Activated CD8-positive, alpha-beta T cell treated with anti-CD3 and anti-CD28 coated beads, Interleukin-2, amount 10 ng/mL, durations not matched to agents 7 days and 5 days (primary cell): ENCODE measurements at places on chromosomes 12 and 14.

DNA sequence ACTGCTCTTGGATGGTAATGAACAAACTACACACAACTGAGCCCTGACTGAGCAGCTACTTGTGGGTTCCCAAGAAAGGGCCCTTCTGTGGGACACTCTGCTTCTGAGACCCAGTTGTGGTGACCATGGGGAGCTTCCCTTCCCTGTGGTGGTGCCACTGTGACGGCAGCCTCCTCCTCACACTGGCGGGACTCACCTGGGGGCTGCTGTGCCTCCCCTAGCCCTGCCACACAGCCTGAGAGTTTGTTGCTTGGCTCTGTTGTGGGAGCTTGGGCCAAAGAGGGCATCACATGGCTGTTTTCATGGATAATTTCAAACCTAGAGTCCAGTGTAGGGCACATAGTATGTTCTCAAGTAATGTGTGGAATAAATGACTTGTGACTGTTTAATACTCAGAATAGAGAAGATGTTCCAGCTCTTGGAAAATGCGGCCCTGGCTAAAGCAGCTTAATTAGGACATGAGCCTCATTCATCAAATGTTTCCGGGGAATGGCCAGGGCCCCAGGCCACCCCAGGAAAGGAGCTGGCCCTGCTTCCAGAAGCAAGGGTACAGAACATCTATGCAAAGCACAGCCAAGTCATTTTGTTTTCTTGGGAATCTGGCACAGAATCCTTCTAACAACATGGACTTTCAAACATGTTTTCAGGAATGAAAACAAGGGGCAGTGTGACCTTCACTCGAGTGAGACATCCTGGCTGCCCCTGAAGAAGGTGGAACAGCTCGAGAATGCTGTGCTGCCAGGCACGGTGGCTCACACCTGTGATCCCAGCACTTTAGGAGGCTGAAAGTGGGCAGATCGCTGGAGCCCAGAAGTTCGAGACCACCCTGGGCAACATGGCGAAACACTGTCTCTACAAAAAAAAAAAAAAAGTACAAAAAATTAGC is 21.2 kb downstream of the ZFYVE21 start:
- no peak overlapping the region for H3K4me3 ChIP-seq
- no peaks in the 10 kb centered on the region for H3K27me3 ChIP-seq
- DNase-seq = no peak
- no peaks in the 10 kb centered on the region for H3K4me1 ChIP-seq
- no peak overlapping the region for H3K27ac ChIP-seq

DNA sequence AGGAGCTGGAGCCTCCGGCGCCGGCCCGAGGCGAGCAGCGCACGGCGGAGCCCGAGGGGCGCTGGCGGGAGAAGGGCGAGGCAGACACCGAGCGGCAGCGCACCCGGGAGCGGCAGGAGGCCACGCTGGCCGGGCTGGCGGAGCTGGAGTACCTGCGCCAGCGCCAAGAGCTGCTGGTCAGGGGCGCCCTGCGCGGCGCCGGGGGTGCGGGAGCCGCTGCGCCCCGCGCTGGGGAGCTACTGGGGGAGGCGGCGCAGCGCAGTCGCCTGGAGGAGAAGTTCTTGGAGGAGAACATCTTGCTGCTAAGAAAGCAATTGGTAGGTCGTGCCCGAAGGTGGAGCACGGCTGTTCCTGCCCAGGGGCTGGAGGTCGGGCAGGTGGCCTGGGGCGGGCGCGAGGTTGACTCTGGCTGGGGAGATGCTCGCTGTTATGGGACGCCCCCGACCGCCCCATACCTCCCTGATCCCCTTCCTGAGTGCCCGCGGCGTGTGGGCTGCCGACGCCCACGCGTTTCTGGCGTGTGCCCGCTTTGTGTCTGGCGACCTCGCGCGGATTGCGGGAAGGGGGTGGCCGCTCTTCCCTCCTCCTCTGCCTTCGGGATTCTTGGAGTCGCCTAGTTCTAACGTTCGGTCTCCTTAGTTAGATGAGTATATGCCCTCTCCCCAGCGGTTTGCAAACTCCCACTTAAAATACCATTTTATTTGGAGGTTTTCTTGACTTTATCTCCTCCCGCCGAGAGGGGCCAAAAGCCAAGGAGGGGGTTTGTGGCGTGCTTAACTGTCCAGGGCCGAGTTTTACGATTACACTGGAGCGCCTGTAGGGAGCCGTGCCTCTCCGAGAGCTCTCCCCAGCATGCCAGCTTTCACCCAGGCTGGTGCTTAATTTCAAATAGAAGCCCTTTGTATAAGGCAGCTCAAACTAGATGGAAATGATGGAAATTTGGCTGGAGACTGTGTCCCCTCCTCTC is 752 bp downstream of the DACT1 start:
- H3K4me3 ChIP-seq = peak overlapping the region; percentile 67
- DNase-seq = peak; percentile 27
- peaks cover 54% of the 10 kb centered on the region for H3K27me3 ChIP-seq
- H3K4me1 ChIP-seq = peaks cover 24% of the 10 kb centered on the region
- H3K27ac ChIP-seq = no peak overlapping the region

GRCh38 chr12:3119192-3119755 is 42.1 kb downstream of the TSPAN9 start:
- no peak overlapping the region for H3K27ac ChIP-seq
- peak; percentile 27 for DNase-seq
- peaks cover 24% of the 10 kb centered on the region for H3K4me1 ChIP-seq
- H3K36me3 ChIP-seq = no peaks in the 10 kb centered on the region

DNA sequence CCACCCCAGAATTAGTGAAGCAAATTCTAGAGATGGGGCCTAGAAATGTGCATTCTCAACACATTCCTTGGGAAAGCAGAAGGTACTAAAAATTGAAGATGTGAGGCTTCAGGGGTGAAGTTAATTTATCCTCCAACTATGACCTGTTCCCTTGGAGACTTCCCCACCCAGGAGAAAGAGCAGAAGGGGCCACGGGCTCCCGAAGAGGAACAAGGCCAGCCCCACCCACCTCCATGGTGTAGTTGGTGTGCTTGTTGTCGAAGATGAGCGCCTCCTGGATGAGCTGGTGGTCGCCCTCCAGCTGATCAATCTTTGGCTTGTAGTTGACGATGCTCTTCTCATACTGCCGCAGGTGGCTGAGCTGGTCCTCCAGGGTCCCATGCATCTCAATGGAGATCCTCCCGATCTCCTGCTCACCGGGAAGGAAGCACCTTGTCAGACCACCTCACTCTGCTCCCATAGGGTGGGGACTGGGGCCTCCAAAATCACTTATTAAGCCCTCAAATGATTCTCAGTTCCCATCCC is 87.8 kb upstream of the ZFP36L1 start:
- no peaks in the 10 kb centered on the region for H3K27me3 ChIP-seq
- H3K36me3 ChIP-seq = peaks cover 16% of the 10 kb centered on the region
- no peaks in the 10 kb centered on the region for H3K4me1 ChIP-seq
- no peak for DNase-seq
- no peak overlapping the region for H3K27ac ChIP-seq
- no peak overlapping the region for H3K4me3 ChIP-seq

DNA sequence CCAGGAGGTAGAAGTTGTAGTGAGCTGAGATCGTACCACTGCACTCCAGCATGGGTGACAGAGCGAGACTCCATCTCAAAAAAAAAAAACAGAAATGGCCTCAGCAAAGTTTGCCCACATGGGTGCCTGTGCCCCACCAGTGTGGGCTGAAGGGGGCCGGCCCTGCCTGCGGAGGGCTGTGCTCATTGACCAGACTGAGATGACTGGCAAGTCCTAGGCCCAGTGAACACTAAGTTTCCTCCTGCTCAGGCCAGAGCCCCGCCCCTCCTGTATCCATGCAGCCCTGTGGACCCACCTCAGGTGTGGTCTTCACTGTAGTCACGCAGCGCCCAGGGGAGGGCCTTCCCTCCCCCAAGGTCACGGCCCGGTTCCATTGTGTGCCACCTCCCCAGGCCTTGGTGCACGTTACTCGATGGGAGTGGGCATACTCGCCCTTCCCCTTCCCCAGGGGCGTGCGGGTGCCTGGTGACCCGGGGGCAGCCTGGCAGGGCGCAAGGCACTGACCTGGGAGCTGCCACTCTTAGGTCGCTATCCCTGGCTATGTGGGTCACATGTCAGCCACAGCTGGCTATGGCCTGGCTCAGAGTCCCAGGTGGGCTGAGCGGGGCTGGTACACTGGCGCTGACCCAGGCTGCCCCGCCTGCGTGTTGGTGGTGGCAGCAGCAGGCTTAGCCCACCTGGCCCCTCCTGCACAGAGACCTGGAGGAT is 16.1 kb downstream of the INF2 start:
- H3K36me3 ChIP-seq = peaks cover 25% of the 10 kb centered on the region
- H3K4me1 ChIP-seq = peaks cover 4% of the 10 kb centered on the region
- H3K27me3 ChIP-seq = no peaks in the 10 kb centered on the region
- H3K4me3 ChIP-seq = no peak overlapping the region

DNA sequence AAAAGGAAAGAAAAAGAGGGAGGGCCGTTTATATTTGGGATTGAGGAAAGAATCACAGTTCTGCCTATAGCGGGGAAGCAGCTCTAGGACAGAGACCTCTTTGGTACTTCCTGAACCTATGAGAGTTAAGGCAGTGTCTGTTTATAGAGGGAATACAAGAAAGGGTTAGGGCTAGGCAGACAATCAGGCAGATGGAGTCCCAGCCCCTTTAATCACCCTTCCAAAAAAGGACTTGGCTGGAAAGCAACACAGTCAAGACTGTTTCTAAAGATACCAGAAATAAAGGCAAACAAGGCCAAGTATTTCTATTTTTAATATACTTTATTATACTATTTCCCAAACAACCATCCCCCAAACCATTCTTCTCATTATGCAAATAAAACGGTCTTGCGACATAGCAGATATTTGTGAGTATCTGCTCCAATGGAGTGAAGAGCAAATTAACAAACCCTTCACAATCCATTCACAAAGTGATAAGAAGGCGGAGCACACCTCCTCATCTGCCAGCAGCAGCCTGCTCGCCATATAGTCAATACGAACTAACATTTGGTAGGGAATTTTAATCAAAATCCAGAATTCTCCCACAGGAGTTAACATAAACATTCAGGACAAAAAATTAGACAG is 697 bp upstream of the GRIP1 start:
- peaks cover 30% of the 10 kb centered on the region for H3K27me3 ChIP-seq
- no peak overlapping the region for H3K27ac ChIP-seq
- H3K4me1 ChIP-seq = no peaks in the 10 kb centered on the region
- no peak for DNase-seq
